ENCODE measurements at places on chromosomes 11 and 22.

GRCh38 chr11:41414771-41415440, 44.5 kb downstream of the LRRC4C start:
- no peak for DNase-seq

GRCh38 chr11:120703358-120704152, 192.0 kb downstream of the GRIK4 start:
- DNase-seq = no peak

DNA sequence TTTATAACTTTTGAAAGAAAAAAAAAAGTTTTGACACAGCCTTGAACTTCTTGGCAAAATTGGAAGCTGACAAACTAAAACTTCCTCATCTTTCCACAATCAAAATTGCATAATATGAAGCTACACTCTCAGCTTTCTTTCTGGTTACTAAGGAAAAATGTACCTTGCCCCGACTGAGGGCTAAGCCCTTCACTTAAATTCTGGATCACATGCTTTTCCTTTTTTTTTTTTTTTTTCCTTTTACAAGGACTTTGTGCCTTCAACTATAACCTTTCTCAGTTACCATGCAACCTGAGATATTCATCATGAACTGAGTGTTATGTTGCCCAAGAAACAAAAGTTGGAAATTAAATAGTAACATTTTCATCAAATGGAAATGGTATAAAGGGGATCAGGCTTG, 188.5 kb upstream of the CARD18 start:
- no peak for DNase-seq

- no peak for DNase-seq
Observed at GRCh38 chr11:71197096-71197495, 55.3 kb downstream of the SHANK2 start.

GRCh38 chr22:19440411-19441195, 6.9 kb downstream of the C22orf39 start:
- DNase-seq = no peak

GRCh38 chr11:111935317-111936039, 1.7 kb upstream of the DIXDC1 start:
- no peak for DNase-seq

DNA sequence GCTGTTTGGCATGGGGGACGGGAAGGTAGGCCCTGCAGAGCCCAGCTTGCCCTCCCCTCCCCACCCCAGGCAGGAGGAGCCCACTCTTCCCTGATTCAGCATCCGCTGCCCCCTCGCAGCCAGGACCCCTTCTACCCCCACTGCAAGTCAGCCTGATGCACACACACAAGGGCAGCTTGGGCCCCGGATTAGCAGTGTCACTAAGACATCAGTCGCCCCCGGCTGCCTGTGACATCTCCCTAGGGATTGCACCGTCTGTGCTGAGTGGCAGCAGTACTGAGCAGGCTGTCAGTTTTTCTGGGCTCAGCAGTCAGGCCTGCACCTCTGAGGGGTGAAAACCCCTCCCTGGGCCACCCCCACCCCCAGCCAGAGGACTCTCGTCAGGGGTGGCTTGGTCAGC, 30.4 kb upstream of the SYT7 start:
- peak; percentile 86 for DNase-seq

DNA sequence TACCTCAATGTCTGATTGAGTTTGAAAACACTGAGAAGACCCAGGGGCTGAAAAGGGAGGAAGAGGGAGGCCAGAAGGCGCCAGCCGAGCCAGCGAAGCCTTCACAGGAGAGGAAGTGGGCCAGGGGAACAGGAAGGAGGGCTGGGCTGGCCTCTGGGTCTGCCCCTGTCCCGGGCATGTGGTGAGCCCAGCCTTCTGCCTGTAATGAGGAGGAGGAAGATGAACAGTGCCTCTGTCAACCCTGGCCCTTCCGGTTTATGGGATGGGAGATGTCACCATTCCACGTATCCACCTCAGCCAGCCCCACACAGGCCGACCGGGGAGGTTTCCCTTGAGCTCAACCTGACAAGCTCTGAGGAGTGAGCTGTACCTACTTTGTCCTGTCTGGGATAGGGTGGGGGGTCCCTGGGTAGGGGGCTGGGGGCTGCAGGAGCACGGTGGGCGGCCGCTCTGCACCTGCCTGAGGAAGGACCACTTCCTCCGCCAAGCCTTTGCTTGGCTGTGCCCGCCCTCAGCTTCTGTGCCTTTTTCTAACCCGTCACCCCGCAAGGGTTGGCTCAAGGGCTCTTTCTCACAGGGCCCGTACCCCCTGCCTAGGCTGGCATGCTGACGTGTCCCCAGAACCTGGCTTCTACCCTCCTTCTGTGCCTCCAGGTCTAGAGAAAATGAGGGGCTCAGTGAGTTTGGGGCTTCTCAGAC, 2.0 kb downstream of the PARVG start:
- no peak for DNase-seq

- no peak for DNase-seq
Observed at GRCh38 chr11:61157743-61158142, 3.5 kb downstream of the VPS37C start.

DNA sequence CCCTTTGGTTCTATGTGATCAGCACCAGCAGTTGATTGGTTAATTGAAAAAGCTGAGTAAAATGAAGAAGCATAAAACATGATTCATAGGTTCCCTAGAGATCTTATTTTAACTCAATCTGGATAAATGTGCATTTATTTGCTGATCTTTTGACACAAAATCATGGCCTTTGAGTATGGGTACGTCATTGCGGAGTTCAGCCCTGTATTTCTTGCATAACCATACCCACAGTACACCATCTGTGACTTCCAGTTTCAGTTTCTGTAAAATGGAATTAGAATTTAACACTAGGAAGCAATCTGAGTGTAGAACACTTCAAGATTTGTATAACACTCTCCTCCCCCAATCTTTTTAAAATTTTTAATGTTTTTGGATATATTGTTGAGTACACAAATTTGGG, 358.2 kb downstream of the DDX10 start:
- no peak for DNase-seq

DNA sequence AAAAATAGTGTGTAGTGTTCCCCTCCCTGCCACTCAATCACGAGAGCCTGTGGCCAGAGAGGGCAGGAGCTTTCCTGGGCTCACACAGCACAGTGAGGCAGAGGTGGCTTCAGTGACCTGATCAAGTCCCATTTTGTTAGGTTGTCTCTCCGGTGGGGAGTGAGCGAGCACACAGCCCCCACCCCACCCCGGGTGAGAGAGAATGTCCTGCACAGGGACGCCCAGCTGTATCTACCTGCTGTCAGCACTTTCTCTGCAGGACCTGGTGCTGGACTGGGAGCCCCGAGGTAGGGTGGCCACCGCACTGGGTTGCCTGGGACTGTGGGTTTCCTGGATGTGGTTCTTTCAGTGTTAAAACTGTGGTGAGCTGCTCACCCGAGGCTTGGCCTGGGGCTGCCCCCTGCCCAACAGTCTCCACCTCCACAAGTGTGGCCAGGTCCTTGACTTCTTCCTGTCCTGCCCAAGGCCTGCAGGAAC, 6.1 kb downstream of the CAPN5 start:
- no peak for DNase-seq

- no peak for DNase-seq
Observed at GRCh38 chr11:34757026-34757451, 136.1 kb downstream of the EHF start.

DNA sequence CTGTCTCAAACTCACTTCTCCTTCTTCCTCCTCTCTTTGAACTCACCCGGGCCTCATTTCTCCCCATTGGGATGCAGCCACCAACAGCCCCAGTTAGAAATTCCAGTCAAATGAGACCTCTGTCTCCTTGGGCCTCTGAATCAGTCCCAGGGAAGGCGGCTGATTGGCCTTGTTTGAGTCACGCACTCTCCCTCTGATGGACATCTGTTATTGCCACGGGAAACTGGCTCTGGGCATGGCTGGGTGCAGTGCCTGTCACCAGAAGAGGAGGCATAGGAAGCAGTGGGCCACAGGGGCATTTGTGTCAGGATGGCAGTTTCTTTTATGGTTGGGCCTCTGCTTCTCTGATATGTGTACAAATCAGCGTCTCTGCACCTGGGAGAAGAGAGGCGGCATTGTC, 9.6 kb upstream of the WNT11 start:
- DNase-seq = no peak

- DNase-seq = no peak
Observed at GRCh38 chr22:32695451-32695891, 106.0 kb upstream of the TIMP3 start.

DNA sequence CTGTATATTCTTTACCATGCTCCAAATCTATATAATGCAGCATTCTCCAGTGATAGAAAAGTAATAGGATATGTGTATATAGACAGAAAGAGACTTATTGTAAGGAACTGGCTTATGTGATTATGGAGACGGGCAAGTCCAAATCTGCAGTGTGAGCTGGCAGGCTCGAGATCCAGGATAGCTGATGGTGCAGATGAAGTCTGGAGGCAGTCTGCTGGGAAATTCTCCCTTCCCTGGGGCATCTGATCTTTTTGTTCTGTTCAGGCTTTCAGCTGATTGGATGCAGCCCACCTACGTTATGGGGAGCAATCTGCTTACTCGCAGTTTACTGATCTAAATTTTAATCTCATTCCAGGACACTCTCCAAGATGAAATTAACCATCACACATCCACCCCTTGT, 73.2 kb downstream of the GRK3 start:
- no peak for DNase-seq

DNA sequence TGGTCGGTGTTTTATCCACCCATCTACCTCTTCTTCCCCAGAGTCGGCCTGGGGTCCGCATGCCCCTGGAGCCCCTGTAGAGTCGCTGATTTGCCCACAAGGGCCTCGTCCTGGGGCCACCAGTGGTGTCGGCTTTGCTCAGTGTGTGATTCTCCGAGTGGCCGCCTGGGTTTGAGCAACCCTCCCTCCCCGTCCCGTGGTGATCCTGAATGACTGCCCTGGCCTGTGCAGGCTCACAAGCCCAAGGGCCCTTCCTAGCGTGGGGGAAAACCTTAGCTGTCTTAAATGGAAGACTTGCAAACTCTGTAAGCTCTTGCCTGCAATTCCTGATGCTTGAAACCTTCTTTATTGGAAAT, 128.3 kb downstream of the OSBP2 start:
- no peak for DNase-seq

All from NCI-H524 treated with DMSO at 0.1 percent for 48 hours (cell line).